Iris pigment epithelial cell (primary cell): ENCODE measurements at places on chromosomes 3 and 15.

- no peak for DNase-seq
Measured at GRCh38 chr3:27342267-27342666, 26.9 kb downstream of the NEK10 start.

DNA sequence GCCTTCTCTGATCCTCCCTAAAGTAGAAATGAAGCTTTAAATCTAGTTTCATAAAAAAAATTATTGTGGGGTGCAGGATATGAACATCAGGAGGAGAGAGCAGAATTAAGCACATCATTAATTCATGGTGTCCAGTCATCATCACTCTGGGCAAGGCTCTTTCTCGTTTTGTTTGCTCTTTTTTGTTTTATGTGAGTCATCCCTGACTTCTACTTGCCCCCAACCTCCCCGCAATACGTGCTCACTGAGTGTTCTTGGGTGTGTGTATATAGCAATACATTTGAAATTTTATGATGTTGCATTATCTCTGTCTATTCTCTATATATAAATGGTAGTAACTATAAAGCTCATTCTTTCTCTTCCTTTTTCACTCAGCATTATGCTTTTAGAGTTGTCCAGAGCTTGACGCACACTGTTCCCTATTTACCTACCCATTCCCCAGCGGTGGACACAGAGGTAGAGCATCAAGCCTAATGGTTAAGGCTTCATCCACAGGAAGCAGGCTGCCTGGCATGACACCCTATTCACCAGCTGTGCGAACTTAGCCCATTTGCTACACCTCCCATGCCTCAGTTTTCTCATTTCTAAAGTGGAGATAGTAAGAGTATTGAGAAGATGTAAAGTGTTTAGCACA, 72.3 kb downstream of the CD200R1L start:
- peak; percentile 90 for DNase-seq

DNA sequence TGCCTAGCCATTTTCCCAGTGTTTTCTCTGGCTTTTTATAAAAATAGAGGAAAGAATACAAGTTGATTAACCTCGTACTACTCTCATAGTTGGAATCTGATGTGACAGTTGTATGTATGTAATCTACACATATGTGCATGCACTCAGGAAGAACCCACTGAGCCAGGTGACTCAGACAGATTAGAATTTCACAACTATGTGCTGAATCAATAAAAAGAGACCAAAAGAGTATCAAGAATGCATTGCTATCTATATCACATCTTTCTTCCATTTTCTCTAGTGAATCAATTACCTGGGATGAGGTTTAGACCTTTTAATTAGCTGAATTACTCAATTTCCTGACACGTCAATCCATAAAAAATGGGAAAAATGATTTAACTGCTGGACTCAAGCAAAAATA, 319.3 kb upstream of the ATP10A start:
- no peak for DNase-seq

DNA sequence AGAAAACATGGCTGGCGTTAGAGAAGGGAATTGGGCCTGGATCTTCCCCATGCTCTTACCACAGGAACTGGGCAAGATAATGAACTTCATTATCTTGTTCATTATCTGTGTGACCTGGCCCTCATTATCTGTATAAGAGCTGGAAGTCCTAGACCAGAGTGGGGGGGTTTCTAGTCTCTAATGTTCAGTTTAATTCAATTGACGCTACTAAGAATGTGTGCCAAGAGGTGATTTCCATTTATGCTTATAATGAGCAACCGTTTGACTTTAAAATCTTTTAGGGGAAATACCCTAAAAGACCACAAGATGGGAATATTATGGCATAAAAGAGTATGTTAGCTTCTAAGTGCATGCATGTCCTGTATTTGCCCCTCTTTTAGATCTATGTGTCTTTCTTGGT, 59.1 kb upstream of the CSTA start:
- DNase-seq: no peak

DNA sequence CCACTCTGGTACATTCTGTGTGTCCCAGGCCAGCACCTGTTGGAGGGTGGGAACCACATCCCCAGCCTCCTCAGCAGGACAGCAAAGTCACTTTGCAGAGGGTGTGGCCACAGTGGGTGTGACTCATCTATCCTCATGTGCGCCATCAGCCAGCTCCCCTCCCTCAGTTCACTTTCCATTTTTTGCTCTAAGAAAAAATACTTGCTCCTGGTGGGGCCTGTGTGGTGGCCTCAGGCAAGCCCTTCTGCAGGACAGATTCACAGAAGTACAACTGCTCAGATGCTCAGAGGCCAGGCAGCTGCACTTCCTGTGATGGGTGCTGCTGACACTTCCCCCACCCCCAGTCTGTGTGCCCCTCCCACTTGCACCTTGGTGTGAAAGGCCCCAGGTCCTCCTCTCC, 78.3 kb upstream of the ALDH1L1 start:
- no peak for DNase-seq

DNA sequence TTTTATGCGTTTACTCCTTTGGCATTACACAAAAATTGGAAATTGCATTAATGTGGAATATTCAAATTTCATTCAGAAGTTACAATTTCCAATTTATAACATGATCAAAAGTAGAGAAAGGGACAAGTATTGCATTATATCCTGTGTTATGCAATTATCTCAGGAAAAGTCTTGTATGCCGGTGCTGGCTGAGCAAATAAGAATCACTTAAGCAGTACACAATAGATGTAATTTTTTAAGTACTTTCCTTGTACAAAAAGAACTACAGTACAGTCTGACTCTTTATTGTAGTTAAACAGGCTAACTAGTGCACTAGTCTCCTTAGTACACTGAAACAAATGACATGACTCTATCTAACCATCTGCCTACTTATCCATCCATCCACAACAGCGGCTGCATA, 493.2 kb upstream of the KCNMB2 start:
- DNase-seq: peak; percentile 53

DNA sequence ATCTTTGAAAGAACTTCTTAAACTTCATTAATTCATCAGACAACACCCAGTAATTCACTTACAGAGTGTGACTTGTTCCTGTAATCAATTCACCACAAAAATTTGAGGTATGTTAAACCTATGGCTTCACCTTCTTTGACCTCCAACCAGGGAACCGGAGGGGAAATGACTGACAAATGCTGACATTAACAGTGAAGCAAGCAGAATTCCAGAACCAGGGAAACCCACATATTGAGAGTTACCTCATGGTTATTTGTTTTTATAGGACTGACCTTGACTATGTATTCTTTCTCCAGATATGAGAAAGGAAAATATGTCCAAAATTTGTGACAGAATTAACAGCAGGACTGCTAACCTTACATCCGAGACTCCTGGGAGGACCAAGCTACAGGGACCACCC, 2.7 kb downstream of the P3H2 start:
- DNase-seq: peak; percentile 69

DNA sequence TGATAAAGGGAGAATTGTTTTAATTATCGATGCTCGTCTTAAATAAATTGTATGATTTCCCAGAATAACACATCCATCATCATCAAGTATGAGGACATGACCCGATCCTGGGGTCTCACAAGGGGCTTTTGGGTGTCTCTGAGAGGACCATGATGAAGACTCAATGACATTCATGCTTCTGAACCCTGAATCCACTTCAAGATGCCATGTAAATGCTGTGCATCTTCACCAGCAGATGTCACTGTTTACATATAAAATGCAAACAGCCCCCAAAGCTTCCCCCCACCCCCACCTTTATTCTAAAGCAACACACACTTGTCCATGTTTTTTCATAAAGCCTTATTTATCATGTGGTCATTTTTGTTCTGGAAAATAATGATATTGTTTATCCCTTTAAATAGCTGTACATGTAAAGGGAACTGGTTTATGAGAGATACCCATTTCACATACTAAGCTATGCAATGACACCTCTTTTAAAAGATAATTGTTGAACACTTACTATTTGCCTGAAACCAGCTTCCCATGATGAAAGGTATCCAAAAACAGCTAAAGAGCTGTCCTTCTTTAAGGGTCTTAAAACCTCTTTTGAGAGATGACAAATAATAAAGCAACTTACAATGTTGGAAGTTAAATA, 69.7 kb upstream of the UBE3A start:
- peak; percentile 33 for DNase-seq

GRCh38 chr3:45145681-45146614, at the start of gene CDCP1:
Gene CDCP1, minus strand, starts transcription at chr3:45146378. Its CDS starts 91 bp downstream, at chr3:45146287.
- no peak for DNase-seq

DNA sequence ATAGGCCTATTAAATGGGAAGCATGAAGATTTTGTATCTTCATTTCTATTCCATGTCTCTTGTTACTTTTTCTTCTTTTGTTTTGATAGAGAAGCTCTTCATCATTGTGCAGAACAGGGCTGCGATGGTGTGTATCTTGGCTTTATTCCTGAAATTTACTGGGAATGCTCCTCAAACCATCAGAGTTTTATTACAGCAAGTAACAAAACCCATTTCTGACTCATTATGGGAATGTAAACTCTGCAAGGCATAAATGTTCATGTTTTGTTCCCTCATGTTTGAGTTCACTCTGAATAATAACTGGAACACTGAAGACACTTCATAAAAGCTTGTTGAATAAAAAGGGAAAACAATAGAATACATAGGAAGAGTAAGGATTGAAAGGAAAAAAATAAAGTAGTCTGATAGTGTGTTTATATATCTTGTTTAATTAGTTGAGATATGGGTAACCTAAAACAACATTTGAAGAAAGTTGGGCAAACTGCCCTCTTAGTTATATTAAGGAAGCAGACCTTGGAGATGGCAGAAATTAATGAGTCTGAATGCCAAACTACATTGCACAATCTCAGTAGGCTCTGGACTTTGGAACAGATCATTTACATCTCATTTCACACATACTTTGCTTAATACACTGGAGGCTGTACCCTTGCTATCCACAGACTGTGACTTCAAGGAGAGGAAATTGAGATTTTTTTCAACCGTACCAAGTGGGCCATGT, 521.5 kb downstream of the GRM7 start:
- DNase-seq: peak; percentile 16

DNA sequence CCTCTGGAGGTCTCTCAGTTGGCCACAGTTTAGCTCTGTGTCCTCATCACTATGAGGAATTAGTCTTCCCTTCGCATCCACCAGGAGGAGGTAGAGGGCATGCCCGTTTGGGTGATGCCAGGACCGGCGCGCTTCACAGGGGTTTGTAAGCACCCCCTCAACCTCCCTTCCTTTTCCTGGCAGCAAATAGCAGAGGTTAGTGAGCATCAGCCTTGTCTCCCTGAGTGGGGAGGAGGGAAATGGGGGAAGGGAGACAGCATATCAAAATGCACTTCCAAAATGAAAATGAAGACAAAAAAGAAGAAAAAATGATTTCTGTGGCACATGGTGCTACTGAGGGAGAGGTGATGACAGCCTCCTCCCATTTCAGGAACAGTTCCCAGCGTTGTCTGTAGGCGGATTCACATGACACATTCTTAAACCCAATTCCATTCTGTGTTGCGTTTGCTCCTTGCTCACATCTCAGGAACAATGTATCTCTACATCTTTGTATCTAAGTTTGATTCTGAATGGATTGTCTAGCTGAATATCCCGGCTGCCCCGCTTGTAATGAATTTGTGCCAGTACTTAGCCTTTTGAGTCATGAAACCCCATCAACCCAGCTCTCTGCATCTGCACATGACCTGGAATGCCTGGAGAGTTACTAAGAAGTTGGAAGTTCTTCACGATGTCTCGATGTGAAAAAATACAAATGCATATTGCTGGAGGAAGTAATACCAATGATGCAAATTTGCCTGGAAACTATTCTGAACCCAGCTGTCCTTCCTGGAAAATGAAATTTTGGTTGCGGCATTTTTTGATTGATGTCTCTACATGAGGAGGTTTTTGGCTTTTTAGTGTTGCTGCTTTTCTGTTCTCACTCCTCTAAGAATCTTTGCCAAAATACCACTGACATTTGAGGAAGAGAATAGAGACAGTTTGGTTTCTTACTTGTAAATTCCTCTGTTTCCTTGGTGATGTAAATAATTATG, 45.2 kb downstream of the TYRO3 start:
- peak; percentile 86 for DNase-seq

GRCh38 chr3:55790596-55791350, 303.7 kb upstream of the WNT5A start:
- peak; percentile 33 for DNase-seq

- no peak for DNase-seq
Measured at GRCh38 chr3:90011131-90011530, 903.7 kb downstream of the EPHA3 start.

DNA sequence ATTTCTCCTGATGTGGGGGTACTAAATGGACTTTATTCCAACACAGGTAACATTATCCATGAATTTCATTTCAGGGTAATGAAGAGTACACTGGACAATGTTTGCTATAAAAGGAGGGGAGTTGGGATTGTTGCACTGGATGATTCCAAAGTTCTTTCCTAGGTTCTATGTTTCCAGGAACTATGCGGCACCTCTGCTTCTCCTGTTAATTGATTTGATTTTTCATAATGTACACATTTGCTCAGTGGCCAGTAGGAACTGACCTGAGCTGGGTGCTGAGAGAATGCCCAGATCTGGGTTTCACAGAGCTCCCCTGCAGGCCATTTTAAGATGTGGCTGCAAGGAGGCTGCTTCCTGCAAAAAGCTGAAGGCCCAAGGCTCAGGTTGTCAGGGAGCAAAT, 171.7 kb downstream of the KLF13 start:
- no peak for DNase-seq

- DNase-seq: peak; percentile 45
Measured at GRCh38 chr15:68383161-68384074, 48.5 kb downstream of the ITGA11 start.

GRCh38 chr3:38604246-38604645, 45.2 kb downstream of the SCN5A start:
- no peak for DNase-seq

DNA sequence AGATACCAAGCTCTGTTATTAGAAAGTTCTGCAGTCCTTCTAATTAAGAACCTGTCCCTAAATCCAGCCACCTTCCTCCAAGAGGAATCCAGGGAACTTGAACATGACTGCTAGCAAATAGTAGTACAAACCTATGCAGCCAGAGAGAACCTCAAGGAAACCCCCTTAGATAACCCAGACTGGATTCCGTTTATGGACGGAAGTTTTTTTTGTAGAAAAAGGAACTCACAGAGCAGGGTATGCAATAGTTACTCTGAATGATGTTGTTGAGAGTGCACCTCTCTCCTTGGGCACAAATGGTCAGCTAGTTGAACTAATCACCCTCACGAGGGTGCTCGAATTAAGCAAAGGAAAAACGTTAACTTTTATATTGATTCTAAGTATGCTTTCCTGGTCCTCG, 40.8 kb downstream of the TM4SF18 start:
- DNase-seq: no peak

DNA sequence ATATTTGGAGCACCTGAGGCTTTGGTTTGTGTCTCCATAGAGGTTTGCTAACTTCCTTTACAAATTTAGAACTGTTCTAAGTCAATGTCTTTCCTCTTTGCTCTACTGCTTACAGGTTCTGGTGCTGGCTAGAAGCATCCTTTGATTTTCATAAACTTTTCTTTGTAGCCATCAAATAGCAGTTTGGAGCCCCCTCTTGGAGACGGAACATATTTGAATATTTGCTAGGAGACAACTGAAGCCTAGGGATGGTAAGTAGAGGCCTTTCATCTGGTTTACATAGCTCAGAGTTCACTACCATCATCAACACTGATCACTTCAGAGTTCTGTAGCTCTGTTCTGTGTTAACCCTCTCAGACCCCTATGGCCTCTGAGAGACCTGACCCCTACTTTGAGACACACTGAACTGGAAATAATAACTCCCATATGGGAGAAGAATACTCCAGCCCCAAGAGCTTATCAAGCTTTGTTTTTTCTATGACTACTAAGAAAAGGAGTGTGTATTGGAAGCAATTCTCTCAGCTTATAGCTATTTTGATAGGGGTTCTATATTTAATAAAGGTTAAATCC, 420.4 kb downstream of the EPHA3 start:
- DNase-seq: no peak
